ENCODE measurements at places on chromosomes 1 and 21.
A peak's percentile ranks its signal among the peaks of the same experiment; 100 is the strongest.

DNA sequence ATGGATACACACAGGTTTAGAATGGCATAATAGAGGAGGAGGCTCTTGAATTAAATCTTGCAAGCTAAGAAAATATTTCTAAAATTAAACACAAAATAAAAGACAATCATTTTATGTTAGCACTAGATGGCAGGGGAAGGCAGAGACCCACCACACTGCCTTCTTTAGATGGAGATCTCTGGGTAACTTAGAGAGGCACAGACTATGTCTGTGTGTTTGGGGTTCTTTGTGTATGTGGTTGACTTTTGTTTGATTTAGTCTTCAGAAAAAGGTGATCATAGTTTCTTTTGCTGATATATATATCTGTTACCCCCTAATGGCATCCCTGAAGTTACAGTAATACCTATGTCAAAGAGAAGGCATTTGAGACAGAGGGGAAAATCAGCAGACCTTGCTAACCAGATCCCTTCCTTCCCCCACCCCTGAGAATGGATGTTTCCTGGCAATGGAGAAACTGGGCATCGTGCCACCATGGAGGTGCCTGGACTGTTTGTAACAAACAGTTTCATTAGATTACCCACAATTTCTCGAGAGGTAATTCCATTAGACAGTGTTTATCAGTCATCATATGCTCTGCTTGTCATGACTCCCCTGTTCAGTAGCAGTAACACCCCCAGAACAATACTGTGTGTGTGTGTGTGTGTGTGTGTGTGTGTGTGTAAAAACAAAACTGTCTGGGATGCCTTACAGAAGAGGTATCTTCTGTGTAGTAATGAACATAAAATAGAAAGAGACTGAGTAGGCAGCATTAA, 228.3 kb upstream of the DEPDC1 start:
- no peak for DNase-seq

- DNase-seq, result no peak
Observed at GRCh38 chr21:20789729-20790500, 208.3 kb upstream of the NCAM2 start.

- no peak for DNase-seq
Observed at GRCh38 chr21:15430023-15430422, 299.8 kb upstream of the USP25 start.

DNA sequence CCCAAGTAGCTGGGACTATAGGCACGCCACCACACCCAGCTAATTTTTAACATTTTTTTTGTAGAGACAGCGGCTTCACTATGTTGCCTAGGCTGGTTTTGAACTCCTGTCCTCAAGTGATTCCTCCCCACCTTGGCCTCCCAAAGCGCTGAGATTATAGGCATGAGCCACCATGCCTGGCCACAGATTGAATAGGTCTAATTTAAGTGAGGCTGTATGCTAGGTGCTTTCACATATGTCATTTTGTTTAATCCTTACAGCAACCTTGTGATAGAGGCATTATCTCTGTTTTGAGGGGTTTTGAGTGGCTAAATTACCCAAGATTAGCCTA, 7.2 kb downstream of the INTS3 start:
- DNase-seq, result no peak

GRCh38 chr1:60265560-60266535, 192.3 kb upstream of the C1orf87 start:
- no peak for DNase-seq

- no peak for DNase-seq
Observed at GRCh38 chr1:175810305-175810704, 66.9 kb upstream of the TNR start.

- DNase-seq, result no peak
Observed at GRCh38 chr21:46297338-46298271, 11.5 kb downstream of the YBEY start.

GRCh38 chr1:229781453-229781852, 155.4 kb downstream of the URB2 start:
- DNase-seq, result no peak

DNA sequence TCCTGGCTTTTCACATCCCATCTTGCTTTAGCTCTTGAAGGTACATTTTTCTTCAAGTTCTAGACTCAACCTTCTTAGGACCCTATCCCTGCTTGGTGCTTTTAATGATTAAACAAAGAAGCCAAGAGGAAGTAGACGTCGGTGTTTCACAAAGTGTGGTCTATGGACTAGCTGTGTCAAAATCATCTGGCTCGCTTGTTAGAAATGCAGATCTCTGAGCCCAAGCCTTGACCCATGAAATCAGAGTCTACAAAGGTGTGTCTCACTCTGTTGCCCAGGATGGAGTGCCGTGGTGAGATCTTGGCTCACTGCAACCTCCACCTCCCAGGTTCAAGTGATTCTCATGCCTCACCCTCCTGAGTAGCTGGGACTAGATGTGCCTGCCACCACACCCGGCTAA, 295.5 kb upstream of the KAZN start:
- DNase-seq, result no peak

GRCh38 chr1:229155472-229155871, 115.4 kb upstream of the RAB4A start:
- peak; percentile 76 for DNase-seq

GRCh38 chr1:31977385-31978131, 36.1 kb upstream of the KHDRBS1 start:
- DNase-seq, result peak; percentile 30

GRCh38 chr1:68281946-68282615, 49.8 kb upstream of the WLS start:
- DNase-seq, result no peak

Data from suppressor macrophage treated with lipopolysaccharide for 4 hours (primary cell).